ENCODE measurements at places on chromosomes 5 and 9. TPM values are rescaled to one million over a fixed set of nuclear protein-coding genes. Genes with fewer than 3 reads are reported as not detected.

PRRX2 gene
- 0.88 TPM for polyA plus RNA-seq

DNA sequence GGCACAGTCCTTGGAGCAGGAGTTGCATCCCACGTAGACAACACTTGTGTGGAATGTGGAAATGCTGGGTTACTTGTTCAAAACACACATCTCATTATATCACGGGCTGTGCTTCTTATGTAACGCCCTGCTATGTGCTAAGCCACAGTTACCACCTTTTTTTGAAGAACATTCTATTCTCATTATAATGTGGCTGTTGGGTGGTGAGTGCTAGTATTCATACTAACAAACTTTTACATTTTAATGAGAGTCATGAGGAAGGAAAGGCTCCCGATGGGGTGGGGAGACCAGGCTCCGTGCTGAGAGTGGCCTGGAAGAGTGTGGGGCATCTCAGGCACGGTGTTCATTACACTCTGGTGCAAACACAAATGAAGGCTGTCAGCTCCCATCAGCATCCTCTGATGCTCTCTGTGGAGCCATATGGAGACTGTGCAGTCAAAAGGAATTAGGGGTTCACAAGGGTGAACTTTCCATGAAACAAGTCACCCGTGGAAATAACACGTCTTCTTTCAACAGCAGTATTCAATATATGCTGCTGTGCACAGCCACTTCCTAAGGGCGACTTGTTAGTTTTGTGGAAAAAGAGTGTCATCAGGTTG, 153.1 kb upstream of the RAPGEF1 start:
- DNase-seq: no peak

GRCh38 chr5:82176115-82176814, 101.9 kb downstream of the RPS23 start:
- no peak for DNase-seq

PIP5KL1 gene
- polyA plus RNA-seq: 3.1 TPM

DCTN3 gene
- 93.6 TPM for polyA plus RNA-seq

- DNase-seq: no peak
Measured at GRCh38 chr9:88933607-88934379, 57.5 kb upstream of the S1PR3 start.

DNA sequence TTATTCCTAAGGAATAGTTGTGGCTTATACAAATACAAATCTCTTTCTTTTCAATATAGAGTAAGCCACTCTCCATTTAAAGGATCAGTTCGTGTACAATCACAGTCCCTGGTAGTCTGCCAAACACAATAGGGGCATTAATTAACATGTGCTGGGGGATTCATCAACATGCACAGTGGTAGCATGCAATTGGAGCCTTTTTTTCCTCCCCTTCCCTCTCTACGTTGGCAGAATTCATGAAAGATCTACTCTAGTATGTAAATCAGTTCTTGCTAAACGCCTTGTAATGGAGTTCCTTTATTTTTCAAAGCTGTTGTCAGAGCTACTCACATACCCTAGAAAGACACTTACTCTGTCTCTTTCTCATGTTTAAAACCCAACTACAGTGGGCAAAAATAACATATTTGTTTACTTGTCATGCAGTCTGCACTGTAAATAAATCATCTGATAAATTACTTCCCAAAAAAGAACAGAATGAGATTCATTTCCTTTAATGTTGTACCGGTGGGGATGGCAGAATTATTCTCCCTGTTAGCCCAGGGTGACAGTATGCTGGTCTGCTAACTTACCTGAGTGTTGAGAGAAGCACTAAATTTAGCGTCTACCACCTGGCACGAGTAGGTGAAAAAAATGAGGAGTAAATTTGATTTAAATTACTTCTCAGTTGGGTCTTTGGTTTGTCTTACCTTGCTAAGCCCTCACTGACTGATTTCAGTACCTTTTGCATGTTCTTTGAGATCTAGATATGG, 341.5 kb upstream of the CCNH start:
- DNase-seq: no peak

SPACA9 gene
- polyA plus RNA-seq: 12.2 TPM

DNA sequence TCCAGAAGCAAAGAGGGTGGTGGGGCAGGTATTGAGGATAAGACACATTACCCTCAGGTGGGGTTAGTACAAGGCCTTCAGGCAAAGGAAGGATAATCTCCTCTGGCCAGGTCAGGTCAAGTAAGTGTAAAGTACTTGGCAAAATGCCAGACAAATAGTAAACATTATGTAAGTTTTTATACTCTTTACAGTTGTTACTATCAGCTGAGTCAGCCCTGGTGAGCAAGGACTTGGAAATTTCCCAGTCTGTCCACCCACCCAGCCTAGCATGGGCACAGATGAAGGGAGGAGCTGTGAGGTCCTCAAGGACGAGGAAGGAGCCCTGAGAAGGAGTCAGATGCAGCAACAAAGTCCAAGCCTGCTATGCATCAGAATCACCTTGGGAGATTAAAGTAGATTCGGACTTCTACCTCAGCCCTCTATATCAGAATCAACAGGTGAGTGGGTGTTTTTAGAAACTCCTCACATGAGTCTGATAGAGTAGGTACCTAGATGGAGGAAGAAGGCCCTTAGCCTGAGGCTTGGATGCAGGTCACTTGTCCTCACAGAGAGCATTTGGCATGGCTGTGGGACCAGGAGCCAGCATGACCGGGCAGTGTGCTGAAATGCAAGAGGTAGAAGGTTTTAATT, 50.2 kb upstream of the BARX1 start:
- no peak for DNase-seq

DNA sequence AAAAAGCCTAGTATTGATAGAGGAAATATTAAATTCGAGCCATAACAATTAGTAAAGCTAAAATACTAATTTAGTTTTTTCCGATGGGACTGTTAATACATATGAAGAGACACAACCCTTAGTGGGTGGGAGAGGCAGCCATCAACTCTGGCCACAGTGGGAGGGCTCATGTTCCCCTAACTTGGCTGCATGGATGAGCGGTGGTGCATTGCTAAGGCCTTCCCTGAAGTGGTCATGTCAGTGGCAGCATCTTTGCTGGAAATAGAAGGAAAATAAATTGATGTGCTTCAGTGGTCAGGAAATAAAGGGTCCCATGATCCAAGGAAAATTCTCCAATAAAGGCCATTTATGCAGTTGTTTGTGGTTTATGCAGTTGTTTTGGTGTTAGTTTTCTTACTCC, 33.9 kb upstream of the F2RL2 start:
- DNase-seq: no peak

DNA sequence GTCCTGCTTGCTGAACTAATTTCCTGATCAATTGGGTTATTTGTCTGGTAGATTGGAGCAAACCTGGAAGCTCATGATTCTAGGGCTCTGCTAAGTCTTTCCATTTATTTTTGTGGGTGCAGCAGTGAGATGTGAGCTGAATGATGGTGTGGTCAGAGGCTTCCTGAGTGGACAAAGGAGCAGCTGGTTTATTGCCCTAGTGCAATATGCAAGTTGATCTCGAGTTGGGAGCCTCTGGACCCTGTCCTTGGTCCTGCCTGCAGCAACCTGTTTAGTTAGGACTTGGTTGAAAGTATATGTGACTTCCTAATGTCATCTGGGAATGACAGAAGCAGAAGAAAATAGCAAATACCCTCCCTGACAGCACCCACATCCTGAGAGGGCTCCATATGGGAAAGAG, 4.2 kb upstream of the UNC5A start:
- DNase-seq: no peak

FOXI1 gene
- polyA plus RNA-seq: not detected

DNA sequence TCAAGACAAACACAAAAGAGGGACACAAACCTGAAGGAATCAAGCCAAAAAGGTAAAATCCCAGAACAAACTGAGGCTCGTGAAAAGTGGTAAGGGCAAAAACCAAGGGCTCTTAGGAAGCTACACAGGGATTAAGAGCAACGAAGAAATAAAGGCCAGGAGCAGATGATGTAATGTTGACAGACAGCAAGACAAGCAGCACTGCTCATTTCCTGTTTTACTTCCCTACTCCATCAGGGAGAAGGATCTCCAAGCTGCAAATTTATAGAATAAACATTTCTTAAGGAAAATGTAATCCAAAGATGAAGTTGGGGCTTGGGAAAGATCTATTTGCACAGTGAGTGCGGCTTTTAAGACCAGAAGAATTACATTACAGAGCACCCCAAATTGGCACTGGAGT, 182.3 kb upstream of the MAP1B start:
- DNase-seq: no peak

DNA sequence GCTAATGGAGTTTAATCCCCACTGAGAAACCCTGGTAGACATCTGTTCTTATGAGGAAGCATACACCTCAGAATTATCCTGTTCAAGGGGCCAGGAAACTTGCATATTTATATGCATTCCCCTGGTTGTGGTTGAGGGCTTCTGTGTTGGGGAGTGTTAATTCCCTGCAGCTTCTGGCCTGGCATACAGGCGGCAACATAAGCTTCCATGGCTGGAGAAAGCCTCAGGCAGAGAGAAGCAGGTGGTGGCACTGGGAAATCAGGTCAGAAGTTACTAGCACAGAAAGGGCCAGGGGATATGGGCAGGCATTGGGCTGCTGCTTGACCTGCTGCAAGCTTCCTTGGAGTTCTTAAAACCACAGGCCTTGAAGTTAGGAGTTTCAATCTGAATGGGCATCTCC, 166.1 kb upstream of the SEMA6A start:
- no peak for DNase-seq

DNA sequence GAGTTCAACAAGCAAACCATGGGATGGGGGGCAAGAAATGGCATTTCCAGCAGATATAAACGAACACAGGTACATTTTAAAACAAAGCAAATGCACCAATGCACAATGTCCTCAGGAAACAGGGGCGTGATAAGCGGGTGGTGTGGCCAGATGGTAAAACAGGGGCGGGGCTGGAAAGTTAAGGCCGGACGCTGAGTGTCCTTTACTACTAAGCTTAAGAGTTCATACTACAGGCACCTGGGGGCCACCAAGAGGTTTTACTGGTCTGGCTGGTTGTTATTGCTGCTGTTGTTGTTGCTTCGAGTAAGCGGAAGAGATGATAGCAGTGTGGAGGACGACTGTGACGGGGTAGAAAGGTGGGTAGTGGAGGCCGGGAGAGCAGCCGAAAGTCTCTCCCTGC, 99.8 kb downstream of the ATPSCKMT start:
- no peak for DNase-seq

- DNase-seq: no peak
Measured at GRCh38 chr9:14585730-14586473, 107.3 kb downstream of the ZDHHC21 start.

RBM27 gene
- 27.0 TPM for polyA plus RNA-seq

- DNase-seq: no peak
Measured at GRCh38 chr5:65299861-65300260, 181.9 kb downstream of the ADAMTS6 start.

GRCh38 chr5:173032730-173033129, 23.4 kb upstream of the CREBRF start:
- DNase-seq: no peak

GRCh38 chr5:16596581-16596940, 20.2 kb downstream of the RETREG1 start:
- no peak for DNase-seq

- DNase-seq: peak; percentile 30
Measured at GRCh38 chr5:58087123-58087522, 372.8 kb downstream of the PLK2 start.

- no peak for DNase-seq
Measured at GRCh38 chr5:149257889-149258705, 13.6 kb upstream of the AFAP1L1 start.

DNA sequence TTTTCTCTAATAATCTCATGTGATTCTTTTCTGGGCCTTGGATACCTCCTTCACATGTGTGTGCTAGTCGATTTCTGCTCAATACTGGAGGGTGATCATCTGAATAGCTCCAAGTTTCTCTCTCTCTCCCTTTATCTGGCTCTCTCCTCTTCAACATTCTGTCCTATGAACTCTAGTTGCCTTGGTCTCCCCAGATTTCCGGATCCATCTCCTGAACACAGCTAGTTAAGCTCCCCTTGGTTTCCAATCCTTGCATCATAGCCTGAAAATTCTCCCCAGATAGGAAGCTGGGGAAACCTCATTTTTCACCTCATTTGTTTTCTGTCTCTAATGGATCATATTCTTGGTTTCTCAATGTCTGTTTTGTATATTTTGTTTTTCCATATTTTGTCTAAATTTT, 832.3 kb downstream of the MTRR start:
- no peak for DNase-seq

GRCh38 chr9:99296291-99296951, 74.3 kb downstream of the SEC61B start:
- peak; percentile 58 for DNase-seq

DNA sequence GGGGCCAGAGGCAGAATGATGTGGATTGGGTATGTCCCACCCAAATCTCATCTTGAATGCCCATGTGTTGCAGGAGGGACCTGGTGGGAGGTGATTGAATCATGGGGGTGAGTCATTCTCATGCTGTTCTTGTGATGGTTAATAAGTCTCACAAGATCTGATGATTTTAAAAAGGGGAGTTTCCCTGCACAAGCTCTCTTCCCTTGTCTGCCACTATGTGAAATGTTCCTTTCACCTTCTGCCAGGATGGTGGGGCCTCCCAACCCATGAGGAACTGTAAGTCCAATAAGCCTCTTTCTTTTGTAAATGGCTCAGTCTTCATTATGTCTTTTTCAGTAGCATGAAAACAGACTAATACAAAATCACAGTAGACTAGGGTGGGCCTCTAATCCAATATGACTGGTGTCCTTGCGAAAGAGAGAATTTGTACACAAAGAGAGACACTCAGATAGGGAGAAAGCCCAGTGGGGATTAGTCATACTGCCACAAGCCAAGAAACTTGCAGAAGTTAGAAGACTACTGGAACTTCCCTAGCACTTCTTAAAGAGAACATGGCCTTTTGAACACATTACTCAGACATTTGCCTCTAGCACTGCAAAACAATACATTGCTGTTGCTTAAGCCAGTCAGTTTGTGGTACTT, 68.4 kb downstream of the ANXA1 start:
- no peak for DNase-seq

- no peak for DNase-seq
Measured at GRCh38 chr5:115424030-115424429, 120.5 kb downstream of the FEM1C start.

DNA sequence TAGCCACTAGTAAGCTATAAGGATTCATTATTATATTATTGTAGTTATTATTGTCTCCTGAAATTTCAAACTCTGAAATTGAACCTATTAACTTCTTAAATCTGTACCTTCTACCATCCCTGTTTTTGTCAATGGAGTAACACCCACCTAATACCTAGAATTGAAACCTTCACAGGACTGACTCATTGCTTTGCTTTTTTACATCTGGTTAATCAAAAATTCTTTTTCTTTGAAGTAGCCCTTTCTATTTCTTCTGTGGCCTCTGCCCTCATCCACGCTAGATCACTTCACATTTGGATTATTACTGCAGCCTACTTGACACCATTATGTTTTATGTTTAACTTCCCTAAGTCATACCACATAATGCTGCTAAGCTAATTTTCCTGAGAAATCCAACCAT, 35.6 kb downstream of the RBM27 start:
- no peak for DNase-seq

GRCh38 chr9:126694206-126695081, 80.7 kb downstream of the LMX1B start:
- no peak for DNase-seq

DNA sequence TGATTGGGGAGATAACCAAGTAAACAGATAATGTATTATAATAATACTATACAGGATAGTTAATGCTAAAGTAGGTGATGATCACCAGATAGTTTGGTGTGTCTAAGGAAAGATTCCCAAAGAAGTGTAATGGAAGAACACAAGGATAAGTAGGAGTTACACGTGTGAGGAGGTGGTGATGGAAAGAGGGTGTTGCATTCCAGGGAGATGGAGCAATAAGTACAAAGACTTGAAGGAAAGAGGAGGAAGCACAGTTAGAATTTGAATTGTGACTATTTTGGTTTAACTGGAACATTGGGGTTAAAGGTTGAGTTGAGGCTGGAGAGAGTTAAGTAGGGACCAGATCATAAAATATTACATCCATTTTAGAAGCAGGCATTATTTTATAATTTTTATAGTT, 76.9 kb downstream of the IPO11 start:
- DNase-seq: no peak

All from right lung (tissue), 10 donors.